ENCODE measurements at places on chromosomes 4 and X.

DNA sequence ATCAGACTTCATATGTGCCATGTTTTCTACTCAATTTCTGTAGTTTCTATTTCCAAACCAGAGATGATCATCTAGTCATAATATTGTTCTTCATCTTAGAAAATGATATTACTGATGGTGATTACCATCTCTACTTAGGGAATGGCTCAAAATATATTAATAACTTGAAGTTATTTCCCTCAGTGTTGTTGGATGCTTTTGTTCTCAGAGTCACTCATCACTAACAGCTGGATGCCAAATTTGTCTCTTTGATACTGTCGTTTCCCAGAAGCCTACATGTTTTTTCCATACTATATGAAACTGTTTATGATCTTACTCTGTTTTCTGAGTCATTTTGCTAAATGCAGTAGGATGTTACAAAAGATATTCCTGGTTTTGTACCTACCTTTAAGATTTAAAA lies 8.9 kb downstream of the PGAM4 start:
- DNase-seq: no peak

- no peak for DNase-seq
Measured at GRCh38 chr4:94544811-94545210, 93.1 kb downstream of the PDLIM5 start.

- no peak for DNase-seq
Measured at GRCh38 chr4:143232277-143232676, 47.6 kb downstream of the USP38 start.

GRCh38 chr4:132691026-132691425 lies 458.1 kb upstream of the PCDH10 start:
- no peak for DNase-seq

GRCh38 chrX:150051096-150051495 lies 112.8 kb upstream of the EOLA2 start:
- DNase-seq: no peak

DNA sequence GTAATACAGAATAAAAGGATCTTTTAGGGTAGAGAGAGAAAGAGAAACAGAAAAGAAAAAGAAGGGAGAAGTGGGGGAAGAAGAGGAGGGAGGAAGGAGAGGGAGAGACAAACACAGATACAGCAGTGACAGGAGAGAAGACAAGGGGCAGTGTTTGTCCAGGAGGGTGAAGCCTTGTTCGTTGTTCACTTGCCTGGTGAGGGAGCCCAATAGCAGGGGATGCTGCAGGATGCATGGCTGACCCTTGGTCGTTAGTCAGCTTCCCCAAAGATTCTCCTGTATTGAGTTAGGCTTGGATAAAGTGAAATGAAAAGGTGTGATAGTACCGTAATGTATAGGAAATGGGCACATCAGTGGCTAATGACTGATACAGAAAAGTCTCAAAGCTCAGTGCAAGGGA lies 403.7 kb downstream of the IL15 start:
- DNase-seq: no peak
